SK-N-SH treated with all-trans-retinoic acid at 6 μM for 48 hours (cell line): ENCODE measurements at places on chromosomes 2 and 18.

DNA sequence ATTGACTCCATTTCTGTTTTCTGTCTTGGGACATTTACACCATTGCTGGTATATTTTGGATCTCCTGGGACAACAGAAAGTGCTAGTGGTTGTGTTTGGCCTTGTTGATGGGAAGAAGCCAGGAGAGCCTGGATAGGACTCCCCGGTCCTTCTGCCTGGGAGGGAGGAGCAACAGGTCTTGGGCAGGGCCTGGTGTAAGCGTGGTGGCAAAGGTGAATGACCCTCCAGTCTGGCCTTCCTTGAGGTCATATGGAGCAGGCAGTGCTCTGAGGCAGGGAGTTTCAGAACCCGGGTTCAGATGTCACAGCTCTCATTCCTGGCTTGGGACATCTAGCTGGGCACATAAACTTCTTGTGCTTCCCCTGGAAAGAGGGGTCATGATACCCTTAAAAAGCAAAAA lies 56.0 kb upstream of the RBM44 start:
- ATAC-seq = no peak

DNA sequence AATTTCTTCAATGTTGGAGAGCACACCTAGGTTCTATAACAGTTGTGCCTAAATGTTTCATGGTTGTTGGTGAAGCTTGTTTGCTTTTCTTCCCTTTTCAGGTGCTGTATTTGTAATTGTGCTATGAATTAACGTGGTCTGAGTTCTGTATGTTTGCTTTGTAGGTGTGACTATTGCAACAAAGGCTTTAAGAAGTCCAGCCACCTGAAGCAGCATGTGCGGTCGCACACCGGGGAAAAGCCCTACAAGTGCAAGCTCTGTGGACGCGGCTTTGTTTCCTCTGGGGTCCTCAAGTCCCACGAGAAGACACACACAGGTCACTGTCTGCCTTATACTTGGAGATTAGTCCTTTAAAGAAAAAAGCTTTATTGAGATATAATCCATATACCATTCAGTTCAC lies 91.2 kb downstream of the ZNF236 start:
- no peak for ATAC-seq

GRCh38 chr2:60957643-60958042 lies 59.9 kb upstream of the PEX13 start:
- no peak for ATAC-seq

- peak; percentile 62 for ATAC-seq
These were observed 20.9 kb downstream of the MAP4K3 start for GRCh38 chr2:39416140-39416539.

DNA sequence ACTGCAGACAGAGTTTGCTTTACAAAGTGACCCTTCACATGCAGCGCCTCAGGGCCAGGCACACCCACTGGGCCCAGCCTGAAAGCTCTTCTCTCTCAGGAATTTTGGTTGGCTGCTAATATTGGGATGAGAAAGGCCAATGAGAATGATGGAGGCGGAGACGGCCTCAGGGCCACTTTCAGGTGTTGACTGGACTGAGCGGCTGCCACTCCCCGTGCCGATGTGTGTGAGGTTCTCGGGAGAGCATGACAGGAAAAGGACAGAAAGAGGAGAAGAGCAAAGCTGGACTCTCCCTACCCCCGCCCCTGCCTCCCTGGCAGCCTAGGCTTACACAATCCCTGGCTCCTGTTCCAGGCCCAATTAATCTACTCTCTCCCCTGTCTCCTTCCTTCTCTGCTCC lies 155.7 kb downstream of the CELF4 start:
- ATAC-seq = no peak

DNA sequence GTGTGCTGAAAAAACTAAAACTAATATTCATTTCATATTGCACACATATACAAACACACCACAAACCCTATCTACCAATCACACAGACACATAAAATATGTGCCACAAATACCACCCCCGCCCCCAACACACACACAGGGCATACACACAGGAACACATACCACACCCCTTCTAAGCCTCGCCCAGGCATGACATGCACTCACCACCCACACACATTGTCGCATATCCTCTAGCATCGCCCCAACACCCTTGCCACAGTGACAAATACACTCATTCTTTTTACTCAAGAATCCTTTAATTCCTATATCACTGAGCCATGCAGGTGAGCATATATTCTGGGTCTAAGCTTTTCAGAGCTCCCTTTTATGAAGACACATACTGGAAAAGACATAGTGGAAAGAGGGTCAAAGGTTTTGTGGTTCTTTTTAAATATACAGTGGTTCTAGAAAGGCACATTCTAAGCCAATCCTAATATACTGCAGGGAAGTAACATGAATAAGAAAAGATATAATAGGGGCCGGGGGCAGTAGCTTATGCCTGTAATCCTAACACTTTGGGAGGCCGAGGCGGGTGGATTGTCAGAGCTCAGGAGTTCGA lies 24.5 kb upstream of the LCLAT1 start:
- ATAC-seq = peak; percentile 60

DNA sequence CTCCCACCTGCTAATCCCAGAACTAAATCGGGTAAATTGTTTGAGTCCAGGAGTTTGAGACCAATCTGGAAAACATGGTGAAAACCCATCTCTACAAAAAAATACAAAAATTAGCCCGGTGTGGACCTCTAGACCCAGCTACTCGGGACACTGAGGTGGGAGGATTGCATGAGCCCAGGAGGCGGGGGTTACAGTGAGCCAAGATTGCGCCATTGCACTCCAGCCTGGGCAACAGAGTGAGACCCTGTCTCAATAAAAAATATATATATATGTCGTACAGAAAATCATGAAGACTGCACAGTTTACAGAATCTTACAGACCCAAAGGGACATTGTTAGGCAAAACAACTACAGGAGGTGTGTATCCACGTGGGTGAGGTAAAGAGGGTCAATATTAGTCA lies 4.0 kb upstream of the DPY30 start:
- no peak for ATAC-seq

DNA sequence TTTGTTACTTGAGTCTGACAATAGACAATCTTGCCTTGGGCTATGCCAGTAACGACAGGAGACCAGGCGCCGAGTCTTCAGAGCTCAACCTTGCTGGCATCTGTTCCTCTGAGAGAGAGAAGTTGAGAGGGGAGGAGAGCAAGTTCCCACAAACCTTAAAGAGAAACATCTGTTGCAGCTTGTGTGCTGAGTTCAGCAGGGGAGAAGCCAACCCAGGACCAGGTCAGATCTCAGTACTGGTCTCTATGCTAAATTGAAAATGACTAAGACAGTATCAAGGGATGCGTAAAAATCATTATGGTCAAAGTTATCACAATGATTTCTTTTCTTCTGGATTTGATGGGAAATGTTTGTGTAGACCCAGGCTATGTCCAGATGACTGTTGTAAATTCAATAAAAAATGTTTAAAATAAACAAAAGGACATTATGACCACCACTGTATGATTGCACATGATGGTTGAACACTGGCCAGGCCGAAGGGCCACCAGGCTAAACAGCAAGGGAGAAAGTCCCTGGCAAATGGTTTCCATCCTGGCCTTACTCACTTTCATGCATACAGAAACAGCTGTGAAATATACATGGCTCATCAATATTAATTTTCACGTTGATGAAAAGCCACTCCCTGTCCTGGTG lies 100.3 kb upstream of the PMAIP1 start:
- peak; percentile 96 for ATAC-seq

DNA sequence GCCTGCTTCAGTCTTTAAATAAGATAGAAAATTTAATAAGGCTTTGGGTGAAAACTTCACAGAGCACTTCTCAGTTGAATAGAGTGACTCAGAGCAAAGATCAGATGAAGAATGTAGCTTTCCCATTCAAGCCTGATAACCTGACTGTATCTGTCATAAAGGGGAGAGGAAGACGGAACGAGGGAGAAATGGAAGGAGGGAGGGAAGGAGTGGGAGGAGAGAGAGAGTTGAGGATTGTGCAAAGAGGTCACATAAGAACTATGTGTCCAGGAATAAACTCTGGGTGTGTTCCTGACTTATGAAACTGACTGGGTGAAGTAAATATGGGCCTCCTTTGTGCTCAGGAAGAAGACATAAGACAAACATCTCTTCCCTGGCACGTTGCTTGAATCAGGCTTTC lies 385.5 kb downstream of the LPIN1 start:
- ATAC-seq = peak; percentile 41
